ENCODE measurements at places on chromosomes 7 and 10. TPM values are rescaled to one million over a fixed set of nuclear protein-coding genes. Genes with fewer than 3 reads are reported as not detected.

The BHLHA15 gene
- 0.44 TPM for polyA plus RNA-seq

The GPR141 gene
- 0.40 TPM for polyA plus RNA-seq

The FRMPD2 gene
- polyA plus RNA-seq: 0.53 TPM

The GIMAP4 gene
- 20.4 TPM for polyA plus RNA-seq

The HGF gene
- 2.4 TPM for polyA plus RNA-seq

The BAMBI gene
- 38.5 TPM for polyA plus RNA-seq

The LMBR1 gene
- 47.1 TPM for polyA plus RNA-seq

The ABCA13 gene
- 0.70 TPM for polyA plus RNA-seq

The GIMAP2 gene
- polyA plus RNA-seq: 7.2 TPM

DNA sequence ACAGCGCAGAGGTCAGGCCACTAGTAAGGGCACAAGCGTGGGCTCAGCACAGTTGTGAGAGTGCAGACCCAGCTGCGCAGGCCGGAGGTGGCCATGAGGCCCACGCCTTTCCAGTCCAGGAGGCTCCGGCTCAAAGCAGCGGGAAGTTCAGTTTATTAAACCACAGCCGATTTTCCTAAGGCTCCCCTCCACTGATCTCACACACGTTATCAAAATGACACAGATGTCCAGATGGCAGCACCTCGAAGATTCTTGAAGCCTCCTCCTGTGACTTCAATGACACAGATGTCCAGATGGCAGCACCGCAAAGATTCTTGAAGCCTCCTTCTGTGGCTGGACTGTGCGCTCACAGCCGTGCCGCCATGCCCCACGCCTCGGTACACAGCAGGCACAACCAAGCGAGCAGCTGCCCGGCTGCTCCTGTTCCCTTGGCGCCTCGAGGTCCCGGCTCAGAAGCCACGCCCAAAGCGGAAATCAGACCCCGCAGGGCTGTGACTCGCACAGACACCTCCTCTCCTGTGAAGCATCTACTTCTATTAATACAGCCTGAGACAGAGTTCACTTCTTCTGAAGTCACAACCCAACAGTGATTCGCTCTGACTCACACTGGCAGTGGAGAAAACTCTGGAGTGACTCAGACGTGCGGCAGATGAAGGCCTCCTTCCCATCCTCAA lies 122.7 kb downstream of the MAD1L1 start:
- DNase-seq: no peak

DNA sequence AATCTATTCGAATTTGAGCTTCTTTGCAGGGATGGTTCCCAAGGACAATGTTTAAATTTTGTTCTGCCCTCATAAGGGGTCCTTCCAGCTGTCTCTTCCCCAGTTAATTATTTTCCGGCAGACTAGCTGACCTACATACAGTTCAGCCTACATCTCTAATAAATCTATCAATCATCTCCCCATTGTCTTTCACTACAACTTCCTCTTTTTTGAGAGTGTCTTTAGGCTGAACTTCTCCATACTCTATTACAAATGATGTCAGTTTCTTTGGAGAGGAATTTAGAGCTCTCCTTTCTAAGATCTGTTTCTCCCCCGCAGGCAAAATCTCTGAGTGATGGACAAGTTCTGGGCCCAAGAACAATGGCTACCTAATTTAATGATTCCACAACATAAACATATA lies 122.2 kb downstream of the PCLO start:
- no peak for DNase-seq

GRCh38 chr10:5960070-5960972 lies 17.0 kb downstream of the IL15RA start:
- no peak for DNase-seq

- DNase-seq: no peak
These were observed 48.7 kb downstream of the PWWP2B start for GRCh38 chr10:132445516-132446194.

DNA sequence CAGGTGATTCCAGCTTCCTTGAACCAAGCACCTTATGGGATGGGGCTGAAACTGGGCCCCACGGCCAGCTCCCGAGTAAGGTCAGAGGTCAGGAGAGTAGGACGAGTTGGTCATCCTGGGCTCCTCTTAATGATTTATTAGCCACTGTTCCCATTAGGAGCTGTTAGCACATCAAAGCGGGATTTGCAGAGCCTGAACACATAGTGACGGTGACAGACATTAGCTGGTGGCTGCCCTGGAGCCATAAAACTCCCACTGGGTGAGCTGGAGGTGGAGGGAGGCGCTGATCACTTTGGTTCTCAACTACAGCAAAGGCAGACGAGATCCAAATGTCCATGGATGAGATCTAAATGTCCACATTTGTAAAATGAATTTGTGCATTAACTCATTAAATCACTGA lies 48.1 kb downstream of the COL13A1 start:
- no peak for DNase-seq

- DNase-seq: no peak
These were observed 167.0 kb upstream of the CDK1 start for GRCh38 chr10:60611291-60611747.

- no peak for DNase-seq
These were observed 14.3 kb downstream of the CPA1 start for GRCh38 chr7:130394421-130395195.

DNA sequence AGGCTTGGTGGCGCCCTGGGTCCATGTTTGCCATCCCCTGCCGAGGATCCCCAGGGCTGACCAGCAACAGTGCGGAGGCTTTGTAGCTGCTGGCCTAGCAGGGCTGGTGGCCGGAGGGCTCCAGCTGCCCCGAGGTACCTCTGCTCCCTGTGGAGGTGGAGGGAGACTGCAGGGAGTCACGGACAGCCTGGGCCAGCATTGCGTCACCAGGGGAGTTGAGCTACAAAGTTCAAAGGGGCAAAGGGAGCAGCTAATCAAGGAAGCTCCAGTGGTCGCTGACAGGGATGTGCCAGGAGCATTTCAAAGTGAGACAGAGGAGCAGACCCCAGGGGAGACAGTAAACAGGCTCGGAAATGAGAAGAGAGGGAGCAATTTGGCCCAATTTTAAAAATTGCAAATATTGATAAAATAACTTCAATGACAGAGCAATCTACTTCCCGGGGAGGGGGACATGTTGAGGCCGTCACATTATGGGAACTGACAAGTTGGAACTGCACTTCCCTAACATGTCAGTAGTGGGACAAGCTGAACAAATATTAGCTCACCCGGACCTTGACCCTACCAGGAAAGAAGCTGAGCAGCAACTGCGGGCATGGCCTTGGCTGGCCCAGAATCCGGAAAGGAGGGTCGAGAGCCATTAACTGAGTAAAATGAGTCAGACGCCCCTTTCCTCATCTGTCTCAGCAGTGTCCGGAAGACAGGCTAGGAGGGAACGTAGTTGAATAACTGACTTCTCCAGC lies 39.4 kb downstream of the BTBD16 start:
- peak; percentile 55 for DNase-seq

GRCh38 chr7:15929411-15929810 lies 242.9 kb upstream of the MEOX2 start:
- no peak for DNase-seq

DNA sequence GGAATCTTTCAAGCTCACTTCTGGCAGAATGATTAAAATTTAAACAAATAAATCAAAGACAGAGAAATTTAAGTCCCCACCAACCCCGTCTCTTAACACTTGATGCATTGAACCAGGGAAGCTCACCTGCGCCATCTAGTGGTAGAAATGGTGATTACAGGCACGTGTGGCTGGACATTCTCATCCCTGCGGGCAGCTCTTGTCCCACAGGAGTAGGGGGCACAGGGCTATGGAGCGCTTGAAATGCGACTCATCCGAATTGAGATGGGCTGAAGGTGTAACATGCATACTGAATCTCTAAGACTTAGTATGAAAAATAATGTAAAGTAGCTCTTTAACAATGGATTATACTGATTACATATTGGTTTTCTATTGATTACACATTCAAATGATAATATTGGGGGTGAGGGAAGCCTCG lies 24.8 kb upstream of the SLIT1 start:
- DNase-seq: peak; percentile 77

- DNase-seq: no peak
These were observed 881 bp upstream of the PCGF5 start for GRCh38 chr10:91219371-91220193.

DNA sequence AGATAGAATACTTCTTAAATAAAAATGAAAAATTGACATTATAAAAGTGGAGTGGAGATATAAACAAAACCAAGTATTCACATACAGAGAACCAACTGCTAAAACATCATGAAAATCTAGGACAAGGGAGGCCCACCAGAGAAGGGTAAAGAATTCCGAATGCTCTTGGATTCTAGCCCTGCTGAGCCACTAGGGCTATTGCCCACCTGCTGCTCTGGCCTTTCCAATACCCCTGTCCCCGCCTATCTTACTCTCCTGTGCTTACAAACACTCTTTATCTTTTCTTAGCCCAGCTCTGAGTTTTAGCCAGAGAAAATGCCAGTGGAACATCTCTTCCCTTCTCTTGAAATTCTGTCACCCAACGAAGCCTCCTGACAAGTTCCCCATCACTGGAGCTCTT lies 100.3 kb downstream of the MACC1 start:
- no peak for DNase-seq

DNA sequence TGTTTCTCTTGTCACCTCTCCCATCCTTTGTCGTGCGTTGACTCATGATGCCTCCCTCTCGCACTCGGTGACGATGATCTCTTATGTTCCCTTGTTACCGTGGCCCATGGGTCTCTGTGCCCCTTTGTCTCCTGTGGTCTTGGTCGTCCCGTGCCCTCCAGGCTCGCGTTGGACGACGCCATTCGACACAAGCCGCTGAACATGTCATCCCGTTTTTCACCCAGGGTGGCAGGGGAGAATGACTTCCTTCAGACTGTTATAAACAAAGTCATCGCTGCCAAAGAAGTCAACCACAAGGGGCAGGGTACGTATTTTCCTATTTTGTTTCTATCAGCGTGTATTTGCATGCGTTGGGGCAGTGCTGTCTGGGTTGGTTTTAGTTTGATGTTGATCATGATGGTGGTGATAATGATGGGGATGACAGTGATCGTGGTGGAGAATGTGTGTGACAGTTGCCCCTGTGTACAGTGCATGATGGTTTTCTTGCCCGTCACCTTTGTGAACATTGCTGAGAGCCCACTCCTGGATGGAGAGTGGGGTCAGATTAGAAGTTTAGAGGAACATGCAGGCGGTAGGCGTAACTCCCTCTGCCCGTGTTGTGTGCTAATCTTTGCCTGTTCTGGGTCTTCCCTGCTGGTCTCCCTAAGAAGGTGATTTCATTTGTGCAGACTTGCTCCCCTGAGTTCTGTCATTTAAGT lies 107.0 kb downstream of the DOCK1 start:
- no peak for DNase-seq

GRCh38 chr10:116504786-116505185 lies 40.9 kb upstream of the PNLIP start:
- no peak for DNase-seq

DNA sequence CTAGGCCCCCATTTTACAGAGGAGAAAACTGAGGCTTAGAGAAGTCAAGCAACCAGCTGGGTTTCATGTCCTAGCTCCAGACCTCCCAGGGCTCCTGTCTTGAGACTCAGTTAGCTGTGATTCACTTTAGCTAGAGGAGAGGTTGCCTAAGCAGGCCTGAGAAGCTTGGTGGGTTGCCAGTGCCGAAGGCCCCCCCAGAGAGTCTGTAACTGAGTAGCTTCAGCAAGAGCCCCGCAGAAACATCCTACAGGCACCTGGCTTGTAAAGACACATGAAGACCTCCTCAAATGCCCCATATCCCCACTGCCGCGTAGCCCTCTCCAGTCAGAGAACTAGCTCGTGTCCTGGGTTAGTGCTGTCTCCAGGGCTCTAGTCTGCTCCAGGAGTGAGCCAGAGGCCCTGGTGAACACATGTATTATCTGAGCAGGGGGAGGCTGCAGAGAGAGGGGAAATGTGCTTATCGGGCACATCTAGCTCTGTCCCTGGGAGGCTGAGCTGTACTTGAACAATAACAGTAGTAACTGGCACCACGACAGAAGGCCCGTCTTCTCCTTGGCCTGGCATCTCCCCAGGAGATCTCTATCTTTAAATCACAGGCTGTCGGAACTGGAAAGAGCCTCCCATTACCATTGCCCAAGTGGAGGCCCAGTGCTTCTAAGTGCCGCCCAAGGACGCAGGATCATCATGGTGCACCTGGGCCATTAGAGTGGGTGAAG lies 28.9 kb downstream of the UNC5B start:
- no peak for DNase-seq

DNA sequence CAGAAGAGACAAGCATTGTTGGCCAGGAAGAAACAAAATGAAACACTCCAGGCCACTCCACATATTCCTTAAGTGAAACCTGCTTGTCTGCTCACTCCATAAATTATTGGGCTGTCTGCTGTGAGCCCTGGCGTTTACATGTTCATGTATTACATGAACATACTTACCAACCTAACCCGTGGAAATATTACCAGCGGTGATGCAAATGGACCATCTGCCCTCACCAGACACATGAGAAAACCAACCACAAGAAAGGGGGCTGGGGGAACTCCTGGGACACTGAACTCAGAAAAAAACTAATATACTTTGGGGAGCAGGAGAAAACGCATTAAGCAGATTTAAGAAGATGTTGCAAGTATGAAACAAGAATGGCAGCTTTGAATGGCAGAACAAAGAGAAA lies 731.2 kb upstream of the IGFBP3 start:
- no peak for DNase-seq

GRCh38 chr10:35517431-35518181 lies 87.5 kb upstream of the GJD4 start:
- DNase-seq: no peak

DNA sequence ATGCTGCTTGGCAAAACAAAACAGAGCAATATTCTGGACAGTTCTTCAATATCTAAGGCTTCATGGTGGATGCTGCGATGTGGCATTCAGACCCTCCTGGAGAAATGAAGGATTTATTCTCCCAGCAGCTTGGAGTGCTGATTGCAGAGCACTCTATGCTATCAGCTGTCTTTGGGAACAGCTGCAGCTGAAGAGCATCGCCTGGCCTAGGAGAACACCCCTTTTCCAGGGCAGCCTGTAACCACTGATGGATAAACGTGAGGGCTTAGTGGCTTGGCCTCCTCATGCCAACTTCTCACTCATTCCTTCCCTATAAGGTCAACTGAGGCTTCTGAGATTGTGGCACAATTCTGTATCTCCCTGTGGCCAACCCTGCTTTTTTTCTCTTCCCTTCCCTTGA lies 638.1 kb upstream of the CNTNAP2 start:
- no peak for DNase-seq

DNA sequence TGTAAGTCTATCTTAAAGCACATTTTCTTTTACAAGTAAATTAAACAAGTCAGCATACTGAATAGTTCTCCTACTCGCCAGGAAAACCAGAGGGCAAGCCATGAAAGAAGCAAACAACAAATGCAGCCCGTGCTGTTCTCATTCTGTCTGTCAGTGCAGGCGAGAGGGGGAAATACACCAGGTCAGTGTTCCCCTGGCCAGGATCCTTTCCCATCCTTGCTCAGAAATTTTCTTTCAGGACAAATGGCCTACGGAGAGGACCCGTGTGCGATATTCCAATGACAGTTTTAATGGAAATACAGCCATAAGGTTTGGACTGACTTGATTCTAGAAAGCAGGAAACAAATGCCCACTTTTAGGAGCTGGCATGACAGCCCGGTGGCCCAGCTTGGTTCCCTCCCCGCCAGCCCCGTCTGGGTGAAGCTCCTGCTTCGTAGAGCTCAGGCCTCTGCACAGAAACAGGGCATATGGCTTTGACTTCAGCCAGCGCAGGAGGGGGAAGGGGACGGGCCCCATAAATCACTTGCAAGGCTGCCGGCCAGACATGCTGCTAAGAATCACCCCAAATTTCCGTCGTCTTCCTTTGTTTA lies 67.8 kb downstream of the FRMD4A start:
- DNase-seq: no peak

GRCh38 chr10:95761939-95762492 lies 6.1 kb downstream of the ENTPD1 start:
- DNase-seq: no peak

GRCh38 chr10:102779680-102780526 lies 36.2 kb downstream of the WBP1L start:
- DNase-seq: no peak
